CD14-positive monocyte (primary cell): ENCODE measurements at places on chromosomes 12 and 14.

DNA sequence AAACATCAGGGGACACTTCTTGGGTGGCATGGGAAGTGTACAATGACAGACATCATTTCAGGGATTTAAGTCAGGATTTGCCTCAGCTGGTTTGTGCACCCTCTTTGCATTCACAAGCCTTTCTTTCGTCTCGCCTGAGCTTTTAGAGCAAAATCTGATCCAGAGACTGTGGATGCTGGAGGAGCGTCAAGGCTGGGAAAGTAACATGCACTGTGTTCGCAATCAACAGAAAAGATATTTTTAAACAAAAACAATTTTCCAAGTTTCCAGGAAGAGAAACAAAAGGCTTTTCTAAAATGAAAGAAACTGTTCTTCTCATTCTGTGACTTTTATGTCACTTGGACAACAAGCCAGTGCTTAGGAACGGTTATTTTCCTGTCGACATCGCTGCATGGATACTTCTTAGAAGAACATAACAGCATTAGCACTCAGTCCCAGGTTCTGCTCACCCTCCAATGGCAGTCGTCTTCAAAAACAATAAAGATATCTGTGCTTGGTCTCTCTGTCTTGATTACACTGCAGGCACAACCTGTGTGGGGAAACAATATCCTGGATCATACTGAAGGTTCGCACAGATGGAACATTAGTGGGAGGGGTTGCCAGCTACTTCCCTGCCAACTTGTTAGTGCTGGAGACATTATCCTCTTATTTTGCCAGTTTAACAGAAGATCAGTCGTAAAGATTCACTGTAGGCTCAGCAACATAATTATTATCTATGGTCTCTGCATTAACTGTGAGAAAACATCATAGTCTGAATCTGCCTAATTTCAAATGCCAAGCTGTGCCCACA is 403.3 kb upstream of the ATP2B1 start:
- no peaks in the 10 kb centered on the region for H3K4me1 ChIP-seq
- no peak overlapping the region for H3K4me3 ChIP-seq
- H3K27ac ChIP-seq = no peak overlapping the region
- H3K27me3 ChIP-seq = no peaks in the 10 kb centered on the region

GRCh38 chr14:82385048-82385447 is 851.4 kb upstream of the SEL1L start:
- no peak overlapping the region for H3K27ac ChIP-seq
- DNase-seq = no peak
- no peaks in the 10 kb centered on the region for H3K36me3 ChIP-seq
- no peaks in the 10 kb centered on the region for H3K27me3 ChIP-seq
- no peaks in the 10 kb centered on the region for H3K4me1 ChIP-seq
- H3K4me3 ChIP-seq = no peak overlapping the region

- no peak overlapping the region for H3K4me3 ChIP-seq
- DNase-seq = no peak
- H3K27ac ChIP-seq = no peak overlapping the region
- no peaks in the 10 kb centered on the region for H3K4me1 ChIP-seq
These were observed 61.6 kb downstream of the EFCAB11 start for GRCh38 chr14:89892953-89893352.

GRCh38 chr14:32648434-32648833 is 290.2 kb upstream of the NPAS3 start:
- no peak for DNase-seq
- H3K4me1 ChIP-seq = no peaks in the 10 kb centered on the region
- H3K4me3 ChIP-seq = no peak overlapping the region
- no peaks in the 10 kb centered on the region for H3K27me3 ChIP-seq
- H3K27ac ChIP-seq = no peak overlapping the region

DNA sequence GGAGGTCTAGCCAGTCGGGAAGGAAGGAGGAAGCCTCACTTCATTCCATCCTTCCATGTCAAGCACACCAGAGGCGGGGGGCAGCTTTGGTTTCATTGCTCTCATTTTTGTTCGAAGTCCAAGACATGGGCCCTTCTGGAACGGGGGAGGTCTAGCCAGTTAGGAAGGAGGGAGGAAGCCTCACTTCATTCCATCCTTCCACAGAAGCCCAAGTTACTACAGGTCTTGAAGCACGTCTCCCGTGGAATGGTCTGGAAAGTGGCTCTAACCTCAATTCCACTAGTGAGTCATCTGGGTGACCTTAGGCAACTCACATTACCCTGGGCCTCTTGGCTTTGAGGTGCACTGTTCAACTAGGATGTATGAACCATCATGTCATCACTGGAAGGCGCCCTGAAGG is 156.3 kb downstream of the NTF3 start:
- H3K27ac ChIP-seq = no peak overlapping the region
- no peak overlapping the region for H3K4me3 ChIP-seq
- no peaks in the 10 kb centered on the region for H3K36me3 ChIP-seq
- no peaks in the 10 kb centered on the region for H3K4me1 ChIP-seq
- H3K27me3 ChIP-seq = no peaks in the 10 kb centered on the region
- DNase-seq = no peak

GRCh38 chr12:105218434-105218833 is 17.5 kb downstream of the APPL2 start:
- H3K4me1 ChIP-seq = peaks cover 8% of the 10 kb centered on the region
- H3K36me3 ChIP-seq = peaks cover 90% of the 10 kb centered on the region
- no peak overlapping the region for H3K4me3 ChIP-seq
- no peak overlapping the region for H3K27ac ChIP-seq

- peak overlapping the region; percentile 81 for H3K27ac ChIP-seq
- H3K4me1 ChIP-seq = peaks cover 67% of the 10 kb centered on the region
- H3K27me3 ChIP-seq = no peaks in the 10 kb centered on the region
- DNase-seq = no peak
- H3K36me3 ChIP-seq = peaks cover under 1% of the 10 kb centered on the region
These were observed 498 bp downstream of the GMFB start for GRCh38 chr14:54488318-54488645.

GRCh38 chr12:12896260-12896659 is 4.9 kb downstream of the GPRC5A start:
- no peak overlapping the region for H3K27ac ChIP-seq
- no peaks in the 10 kb centered on the region for H3K36me3 ChIP-seq
- peaks cover 20% of the 10 kb centered on the region for H3K27me3 ChIP-seq
- DNase-seq = no peak
- H3K4me3 ChIP-seq = no peak overlapping the region

DNA sequence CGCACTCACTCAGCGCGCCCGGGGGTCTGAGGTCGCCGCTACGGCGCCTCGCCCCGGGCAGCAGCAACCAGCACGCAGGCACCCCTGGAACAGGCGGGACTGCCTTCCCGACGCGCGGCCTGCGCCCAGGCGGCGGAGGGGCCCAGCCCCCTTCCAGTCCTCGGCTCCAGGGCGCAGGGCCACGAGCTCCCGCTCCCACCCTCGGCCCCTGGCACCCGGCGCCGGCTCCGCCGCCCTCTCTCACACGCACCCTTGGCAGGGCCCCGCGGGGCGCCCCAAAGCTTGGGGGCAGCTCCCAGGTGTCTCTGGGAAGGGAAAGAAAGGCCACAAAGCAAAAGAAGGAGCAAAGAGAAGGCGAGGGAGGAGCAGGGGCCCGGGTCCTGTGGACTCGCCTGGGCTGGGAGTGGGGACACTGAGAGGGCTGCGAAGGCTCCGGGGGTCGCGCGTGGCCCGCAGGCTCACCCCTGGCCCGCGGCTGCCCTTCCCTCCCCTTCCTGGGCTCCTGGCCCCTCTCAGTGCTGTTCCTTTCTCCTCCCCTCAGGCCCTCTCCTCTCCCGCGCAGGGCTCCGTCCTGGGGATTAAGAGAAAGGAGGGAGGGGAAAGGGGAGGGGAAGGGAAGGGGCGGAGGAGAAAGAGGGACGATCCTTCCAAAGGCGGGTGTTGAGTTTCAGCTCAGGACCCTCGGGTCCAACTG is 907 bp upstream of the EFS start:
- no peak overlapping the region for H3K4me3 ChIP-seq
- no peak for DNase-seq
- H3K4me1 ChIP-seq = no peaks in the 10 kb centered on the region
- no peak overlapping the region for H3K27ac ChIP-seq

DNA sequence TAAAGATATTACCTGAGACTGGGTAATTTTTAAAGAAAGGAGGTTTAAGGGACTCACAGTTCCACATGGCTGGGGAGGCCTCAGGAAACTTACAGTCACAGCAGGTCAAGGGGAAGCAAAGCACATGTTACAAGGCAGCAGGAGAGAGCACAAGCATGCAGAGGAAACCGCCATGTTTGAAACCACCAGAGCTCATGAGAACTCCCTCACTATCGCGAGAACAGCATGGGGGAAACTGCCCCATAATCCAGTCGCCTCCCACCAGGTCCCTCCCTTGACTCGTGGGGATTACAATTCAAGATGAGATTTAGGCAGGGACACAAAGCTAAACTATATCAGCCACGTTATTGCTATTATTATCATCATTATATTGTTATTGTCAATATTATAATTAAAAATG is 138.7 kb downstream of the RIMBP2 start:
- no peaks in the 10 kb centered on the region for H3K27me3 ChIP-seq
- no peaks in the 10 kb centered on the region for H3K36me3 ChIP-seq
- H3K27ac ChIP-seq = no peak overlapping the region
- DNase-seq = no peak
- H3K4me1 ChIP-seq = no peaks in the 10 kb centered on the region

GRCh38 chr14:70595443-70596185 is 4.8 kb downstream of the MED6 start:
- H3K4me3 ChIP-seq = no peak overlapping the region
- peaks cover 66% of the 10 kb centered on the region for H3K36me3 ChIP-seq
- H3K4me1 ChIP-seq = peaks cover 10% of the 10 kb centered on the region
- H3K27me3 ChIP-seq = no peaks in the 10 kb centered on the region
- no peak for DNase-seq

DNA sequence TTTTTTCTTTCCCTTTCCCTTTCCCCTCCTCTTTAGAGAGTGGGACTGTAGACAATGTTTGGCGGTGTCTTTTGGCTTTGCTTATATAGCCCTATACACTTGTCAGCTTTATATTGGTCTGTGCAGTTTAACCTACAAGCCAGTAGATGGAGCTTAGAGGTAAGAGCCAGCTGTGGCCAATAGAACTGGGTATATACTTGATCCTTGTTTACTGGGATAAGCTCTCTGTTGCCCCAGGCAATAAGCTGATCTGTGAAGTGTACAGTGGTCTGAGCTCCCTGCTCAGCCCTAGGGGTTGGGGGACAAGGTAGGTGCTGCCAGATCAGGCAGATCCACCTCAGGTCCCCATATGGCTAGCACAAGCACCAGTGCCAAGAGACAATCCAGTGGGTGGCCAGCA is 434.1 kb downstream of the NOVA1 start:
- no peak overlapping the region for H3K4me3 ChIP-seq
- no peaks in the 10 kb centered on the region for H3K27me3 ChIP-seq
- DNase-seq = no peak
- H3K36me3 ChIP-seq = no peaks in the 10 kb centered on the region
- no peaks in the 10 kb centered on the region for H3K4me1 ChIP-seq
- no peak overlapping the region for H3K27ac ChIP-seq

GRCh38 chr12:46553911-46554310 is 181.3 kb upstream of the SLC38A2 start:
- no peak overlapping the region for H3K4me3 ChIP-seq
- no peak for DNase-seq
- H3K4me1 ChIP-seq = peaks cover 34% of the 10 kb centered on the region
- no peak overlapping the region for H3K27ac ChIP-seq
- H3K36me3 ChIP-seq = no peaks in the 10 kb centered on the region
- no peaks in the 10 kb centered on the region for H3K27me3 ChIP-seq

- no peak for DNase-seq
- no peaks in the 10 kb centered on the region for H3K4me1 ChIP-seq
- H3K4me3 ChIP-seq = no peak overlapping the region
- no peak overlapping the region for H3K27ac ChIP-seq
- H3K27me3 ChIP-seq = no peaks in the 10 kb centered on the region
These were observed 57.7 kb downstream of the ADGRD1 start for GRCh38 chr12:131011165-131012079.
